Inflammatory macrophage treated with lipopolysaccharide for 1 hour (primary cell): ENCODE measurements at places on chromosomes 5 and 9.

DNA sequence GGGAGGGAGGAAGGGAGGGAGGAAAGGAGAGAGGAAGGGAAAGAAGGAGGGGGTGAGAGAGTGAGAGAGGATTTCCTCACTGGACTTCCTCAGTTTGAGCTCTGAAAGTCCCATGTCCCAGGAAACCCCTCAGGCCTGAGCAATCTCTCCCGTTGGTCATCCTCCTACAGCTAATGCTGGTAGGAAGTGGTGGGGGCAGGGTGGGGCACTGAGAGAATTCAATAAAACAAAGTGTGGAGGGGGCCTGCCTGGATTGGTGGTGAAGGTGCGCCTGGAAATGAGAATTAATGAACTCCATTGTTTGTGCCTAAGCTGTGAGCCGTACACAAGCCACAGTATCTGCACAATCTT, 195.0 kb downstream of the RGS3 start:
- peak; percentile 84 for DNase-seq

DNA sequence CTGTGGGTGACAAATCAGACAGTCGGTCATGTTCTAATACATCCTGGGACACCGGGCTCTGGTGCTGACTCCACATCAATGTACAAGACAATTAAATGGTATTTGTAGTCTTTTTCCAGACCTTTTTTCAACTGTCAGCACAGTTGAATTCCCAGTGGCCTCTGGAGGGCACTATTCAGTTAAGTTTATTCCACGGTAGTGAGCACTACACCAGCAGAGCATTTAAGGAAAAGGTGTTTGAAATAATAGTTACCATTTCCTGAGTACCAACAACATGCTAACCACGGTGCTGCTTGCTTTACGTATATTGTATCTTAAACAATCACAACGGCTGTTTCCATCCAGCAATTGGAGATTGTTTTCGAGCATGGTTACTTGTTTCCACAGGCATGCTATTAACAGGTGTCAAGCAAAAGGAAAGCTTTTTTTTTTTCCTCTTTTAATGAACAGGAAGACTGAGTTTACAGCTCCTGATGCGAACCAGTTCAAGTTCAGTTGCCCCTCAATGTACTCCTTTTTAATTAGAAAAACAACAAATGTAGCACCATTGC, 186.7 kb downstream of the PDZD2 start:
- peak; percentile 60 for DNase-seq

- DNase-seq, result no peak
Measured at GRCh38 chr5:76556511-76557221, 66.5 kb downstream of the F2RL2 start.

DNA sequence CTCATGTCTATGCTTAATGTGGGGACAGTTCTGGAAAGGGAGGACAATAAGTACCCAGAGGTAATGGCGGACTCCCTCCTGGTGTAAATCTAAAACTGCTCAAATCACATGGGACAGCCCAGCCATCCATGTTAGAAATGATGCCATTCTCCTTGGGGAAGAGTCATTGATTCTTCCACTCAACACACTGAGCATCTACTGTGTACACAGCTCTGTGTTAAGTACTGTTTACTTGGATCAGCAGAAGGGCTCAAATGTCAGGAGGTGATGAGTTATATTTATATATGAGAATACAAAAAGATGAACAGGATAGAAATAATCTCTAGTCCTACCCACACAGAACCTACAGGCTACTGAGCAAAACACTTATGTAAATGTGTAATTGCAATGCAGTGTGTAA, 31.8 kb upstream of the NANS start:
- no peak for DNase-seq

DNA sequence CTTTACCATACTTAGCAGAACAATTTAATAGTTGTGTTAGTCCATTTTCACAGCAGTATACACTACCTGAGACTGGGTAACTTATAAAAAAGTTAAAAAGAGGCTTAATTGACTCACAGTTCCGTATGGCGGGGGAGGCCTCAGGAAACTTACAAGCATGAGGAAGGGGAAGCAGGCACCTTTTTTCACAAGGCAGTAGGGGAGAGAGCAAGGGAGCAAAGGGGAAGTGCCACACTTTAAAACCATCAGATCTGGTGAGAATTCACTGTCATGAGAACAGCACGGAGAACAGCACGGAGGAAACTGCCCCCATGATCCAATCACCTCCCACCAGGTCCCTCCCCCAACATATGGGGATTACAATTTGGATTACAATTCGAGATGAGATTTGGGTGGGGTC, 269.9 kb downstream of the MTRR start:
- no peak for DNase-seq

GRCh38 chr5:39599721-39600431, 175.1 kb upstream of the DAB2 start:
- DNase-seq, result peak; percentile 23

GRCh38 chr9:13734601-13735000, 455.1 kb upstream of the MPDZ start:
- no peak for DNase-seq

DNA sequence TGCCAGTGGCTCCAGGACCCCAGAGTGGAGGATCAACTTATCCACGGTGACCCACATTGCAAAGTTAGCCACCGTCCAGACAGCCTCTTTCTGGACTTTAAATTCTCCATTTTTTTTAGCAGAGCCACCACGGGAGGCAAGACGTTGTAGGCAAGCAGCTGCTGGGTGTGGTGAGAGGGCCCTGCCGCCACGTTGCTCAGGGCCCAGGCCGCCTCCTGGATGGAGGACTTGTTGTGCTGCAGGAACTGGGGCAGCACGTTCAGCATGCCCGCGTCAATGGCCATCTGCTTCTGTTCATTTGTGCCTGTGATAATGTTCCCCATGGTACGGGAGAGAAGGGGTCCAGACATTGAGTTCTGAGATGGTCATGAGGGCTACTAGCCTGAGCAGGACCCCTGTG, 114.3 kb upstream of the POC5 start:
- no peak for DNase-seq

- DNase-seq, result no peak
Measured at GRCh38 chr9:84337252-84337651, 3.3 kb downstream of the SLC28A3 start.

- no peak for DNase-seq
Measured at GRCh38 chr9:103839197-103839596, 254.9 kb upstream of the SMC2 start.

GRCh38 chr5:17346811-17347210, 129.4 kb downstream of the BASP1 start:
- DNase-seq, result no peak

DNA sequence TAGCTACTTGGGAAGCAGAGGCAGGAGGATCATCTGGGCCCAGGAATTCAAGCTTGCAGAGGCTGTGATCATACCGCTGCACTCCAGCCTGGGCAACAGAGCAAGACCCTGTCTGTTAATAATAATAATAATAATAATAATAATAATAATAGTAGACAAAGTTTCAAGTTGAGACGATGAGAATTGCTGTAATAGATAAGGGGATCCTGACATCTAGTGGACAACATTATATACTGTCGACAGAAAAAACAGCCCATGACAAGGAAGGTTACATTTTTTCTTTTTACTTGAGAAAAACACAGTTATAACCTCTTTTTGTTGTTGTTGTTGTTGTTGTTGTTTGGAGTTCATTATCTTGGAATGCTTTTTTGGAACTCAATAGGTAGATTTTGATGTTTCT, 35.3 kb downstream of the NDFIP1 start:
- DNase-seq, result peak; percentile 68

DNA sequence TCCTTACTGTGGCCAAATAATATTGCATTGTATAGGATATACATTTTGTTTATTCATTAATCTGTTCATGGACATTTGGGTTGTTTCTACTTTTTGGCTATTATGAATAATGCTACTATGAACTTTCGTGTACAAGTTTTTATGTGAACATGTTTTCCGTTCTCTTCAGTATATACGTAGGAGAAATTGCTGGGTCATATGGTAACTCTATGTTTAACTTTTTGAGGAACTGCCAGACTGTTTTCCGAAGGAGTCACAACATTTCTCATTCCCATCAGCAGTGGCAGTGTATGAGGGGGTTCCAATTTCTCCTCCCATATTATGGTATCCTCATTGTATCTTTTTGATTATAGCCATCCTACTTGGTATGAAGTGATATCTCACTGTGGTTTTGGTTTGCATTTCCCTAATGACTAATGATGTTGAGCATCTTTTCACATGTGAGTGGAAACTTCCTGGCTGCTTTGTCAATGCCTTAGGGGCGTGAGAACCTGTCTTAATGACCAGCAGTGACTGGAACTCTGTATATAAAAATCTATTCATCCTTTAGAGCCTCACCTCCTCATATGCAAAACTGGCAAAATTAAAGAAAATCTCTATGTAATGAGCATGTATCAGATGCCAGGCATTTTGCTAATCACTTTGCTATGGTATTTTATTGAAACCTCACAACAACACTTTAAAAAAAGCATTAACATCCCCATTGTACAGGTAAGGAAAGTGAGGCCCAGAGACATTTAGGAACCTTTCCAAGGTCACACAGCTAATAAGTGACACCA, 47.8 kb upstream of the TGFBR1 start:
- DNase-seq, result peak; percentile 55

- DNase-seq, result no peak
Measured at GRCh38 chr5:18299166-18299565, 664.9 kb downstream of the TAF11L14 start.

GRCh38 chr5:10726179-10726912, 34.7 kb downstream of the DAP start:
- no peak for DNase-seq

DNA sequence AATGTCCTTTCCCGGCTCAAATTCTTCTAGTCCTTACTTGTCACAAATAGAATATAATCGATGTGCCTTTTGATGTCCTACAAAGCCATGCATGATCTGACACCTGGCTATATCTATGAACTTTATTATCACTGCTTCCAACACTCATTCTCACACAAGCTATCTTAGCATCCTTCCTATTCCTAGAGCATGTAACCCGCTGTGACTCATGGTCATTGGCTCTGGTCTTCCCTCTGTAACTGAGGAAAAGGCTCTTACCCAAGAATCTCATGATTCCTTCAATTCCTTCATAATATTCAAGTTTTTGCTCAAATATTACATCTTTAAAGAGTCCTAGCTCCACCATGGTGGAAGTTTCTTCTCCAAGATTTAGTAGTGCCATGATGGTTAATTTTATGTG, 480.0 kb upstream of the PAPPA start:
- DNase-seq, result no peak

GRCh38 chr9:78932849-78933627, 636.1 kb downstream of the PSAT1 start:
- no peak for DNase-seq

- DNase-seq, result no peak
Measured at GRCh38 chr9:130868230-130868629, 28.4 kb downstream of the QRFP start.

- DNase-seq, result no peak
Measured at GRCh38 chr5:152181461-152181860, 223.6 kb downstream of the NMUR2 start.

- no peak for DNase-seq
Measured at GRCh38 chr9:79524266-79524665, 47.5 kb upstream of the TLE4 start.

DNA sequence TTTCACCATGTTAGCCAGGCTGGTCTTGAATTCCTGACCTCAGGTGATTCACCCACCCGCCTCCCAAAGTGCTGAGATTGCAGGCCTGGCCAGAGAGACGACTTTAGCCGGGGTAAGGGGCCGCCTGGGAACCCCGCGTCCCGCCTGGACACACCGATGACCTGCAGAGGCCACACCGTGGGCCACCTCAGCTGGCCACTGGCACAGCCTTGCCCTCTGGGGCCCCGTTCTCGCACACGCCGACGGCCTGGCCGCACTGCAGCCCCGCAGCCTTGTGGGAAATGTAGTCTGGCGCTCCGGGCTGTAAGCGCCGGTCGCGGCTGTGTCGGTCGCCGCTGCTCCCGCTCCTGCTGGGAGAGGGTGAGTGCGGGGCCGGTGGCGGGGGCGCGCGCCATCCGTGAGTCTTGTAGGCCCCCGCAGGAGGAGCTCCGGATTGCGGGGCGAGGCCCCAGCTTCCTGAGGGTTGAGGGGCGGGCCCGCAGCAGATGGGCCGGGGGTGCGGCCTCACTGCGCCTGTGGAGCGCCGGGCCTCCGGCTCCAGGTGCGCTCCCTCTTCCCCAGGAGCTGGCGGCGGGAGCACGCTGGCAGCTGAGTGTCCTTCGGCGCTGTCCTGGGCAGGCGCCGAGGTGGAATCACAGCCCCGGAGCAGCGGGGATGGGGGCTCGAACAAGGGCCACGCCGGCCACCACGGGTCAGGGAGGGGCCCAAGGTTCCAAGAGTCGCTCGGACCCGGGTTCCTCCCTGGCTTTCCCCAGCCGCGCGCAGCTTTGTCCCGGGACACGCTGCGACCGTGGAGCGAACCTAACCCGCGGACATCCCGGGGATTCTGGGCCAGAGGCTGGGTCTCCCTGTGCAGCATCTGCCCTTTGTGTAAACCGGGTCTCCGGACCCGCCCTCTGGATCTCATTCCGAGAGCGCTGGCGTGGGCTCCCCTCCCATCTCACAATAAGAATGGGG, at the start of gene ZFP2:
Gene ZFP2, plus strand, starts transcription at position 299 of the 957 bp plus-strand sequence. CDS start 35,401 bp downstream, outside the sequence.
- DNase-seq, result no peak

GRCh38 chr5:107949688-107950341, 279.1 kb upstream of the EFNA5 start:
- DNase-seq, result no peak

GRCh38 chr5:130541617-130542221, 623.3 kb downstream of the HINT1 start:
- DNase-seq, result peak; percentile 17

- no peak for DNase-seq
Measured at GRCh38 chr5:160833806-160834205, 18.2 kb downstream of the ATP10B start.

DNA sequence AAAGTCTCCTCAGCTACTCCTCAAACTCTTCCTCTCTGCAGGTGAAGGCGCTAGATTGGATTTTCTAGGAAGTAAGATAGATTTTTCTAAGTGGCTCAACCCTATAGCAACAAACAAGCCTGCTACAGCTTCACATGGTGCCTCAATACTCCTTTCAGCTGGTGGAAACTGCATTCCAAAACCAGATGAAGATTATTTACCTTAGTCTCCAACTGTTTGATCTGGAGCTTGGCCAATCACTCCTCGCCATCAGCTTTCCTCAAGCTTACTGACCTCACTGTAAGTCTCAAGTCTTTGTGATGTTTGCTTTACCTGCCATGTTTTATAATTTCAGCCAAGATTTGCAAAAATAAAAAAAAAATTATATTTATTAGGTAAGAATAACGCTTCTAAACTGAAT, 622.4 kb downstream of the CHSY3 start:
- DNase-seq, result no peak

- DNase-seq, result no peak
Measured at GRCh38 chr9:69933445-69933844, 110.2 kb upstream of the MAMDC2 start.
